HTR-8/SVneo (cell line): ENCODE measurements at places on chromosomes 1 and 21.

- DNase-seq = no peak
Observed at GRCh38 chr1:240239309-240239708, 147.6 kb downstream of the FMN2 start.

- no peak for DNase-seq
Observed at GRCh38 chr1:70041317-70042045, 163.9 kb downstream of the LRRC40 start.

- DNase-seq = no peak
Observed at GRCh38 chr1:227891223-227891954, 56.3 kb downstream of the WNT9A start.

GRCh38 chr1:68228851-68229250 lies 3.5 kb downstream of the WLS start:
- no peak for DNase-seq

GRCh38 chr1:214328770-214329469 lies 48.0 kb downstream of the SMYD2 start:
- DNase-seq = peak; percentile 79

GRCh38 chr1:87466621-87467020 lies 137.9 kb downstream of the LMO4 start:
- no peak for DNase-seq

- DNase-seq = no peak
Observed at GRCh38 chr1:106072909-106073600, 983.4 kb upstream of the PRMT6 start.

GRCh38 chr1:15323351-15323988 lies 76.4 kb downstream of the FHAD1 start:
- DNase-seq = peak; percentile 72

DNA sequence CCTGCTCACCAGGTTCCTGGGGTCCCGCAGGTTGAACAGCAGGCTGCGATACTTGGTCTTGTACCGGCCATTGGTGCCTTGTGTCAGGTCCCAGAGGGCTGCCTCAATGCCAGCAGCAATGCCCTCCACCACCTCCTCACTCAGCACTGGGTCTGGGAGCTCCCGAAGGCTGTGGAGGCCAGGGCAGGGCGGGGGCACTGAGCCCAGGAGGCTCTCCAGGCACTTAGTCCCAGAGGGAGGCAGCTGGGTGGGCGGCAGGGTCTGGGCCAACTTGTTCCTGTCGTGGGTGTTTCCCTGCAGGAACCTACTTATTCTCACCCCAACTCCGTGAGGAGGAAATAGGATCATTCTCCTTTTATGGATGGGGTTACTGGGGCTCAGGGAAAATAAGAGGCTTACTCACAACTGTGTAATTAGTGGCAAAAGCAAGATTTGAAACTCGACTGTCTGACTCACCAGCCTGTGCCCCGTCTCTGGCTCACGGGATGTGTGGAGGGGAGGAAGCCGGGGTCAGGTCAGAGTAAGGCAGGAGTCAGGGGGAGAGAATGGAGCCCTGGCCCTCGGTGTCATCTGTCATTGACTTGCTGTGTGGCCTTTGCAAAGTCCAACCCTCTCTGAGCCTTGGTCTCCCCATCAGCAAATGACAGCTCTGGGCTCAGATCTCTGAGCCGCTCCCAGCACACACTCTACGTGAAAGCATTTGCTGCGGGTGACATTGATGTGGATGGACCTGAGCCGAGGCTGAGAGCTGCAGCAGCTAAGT lies 17.2 kb downstream of the SPOCD1 start:
- DNase-seq = peak; percentile 67

- DNase-seq = no peak
Observed at GRCh38 chr1:50424045-50424883, 1.0 kb upstream of the DMRTA2 start.

DNA sequence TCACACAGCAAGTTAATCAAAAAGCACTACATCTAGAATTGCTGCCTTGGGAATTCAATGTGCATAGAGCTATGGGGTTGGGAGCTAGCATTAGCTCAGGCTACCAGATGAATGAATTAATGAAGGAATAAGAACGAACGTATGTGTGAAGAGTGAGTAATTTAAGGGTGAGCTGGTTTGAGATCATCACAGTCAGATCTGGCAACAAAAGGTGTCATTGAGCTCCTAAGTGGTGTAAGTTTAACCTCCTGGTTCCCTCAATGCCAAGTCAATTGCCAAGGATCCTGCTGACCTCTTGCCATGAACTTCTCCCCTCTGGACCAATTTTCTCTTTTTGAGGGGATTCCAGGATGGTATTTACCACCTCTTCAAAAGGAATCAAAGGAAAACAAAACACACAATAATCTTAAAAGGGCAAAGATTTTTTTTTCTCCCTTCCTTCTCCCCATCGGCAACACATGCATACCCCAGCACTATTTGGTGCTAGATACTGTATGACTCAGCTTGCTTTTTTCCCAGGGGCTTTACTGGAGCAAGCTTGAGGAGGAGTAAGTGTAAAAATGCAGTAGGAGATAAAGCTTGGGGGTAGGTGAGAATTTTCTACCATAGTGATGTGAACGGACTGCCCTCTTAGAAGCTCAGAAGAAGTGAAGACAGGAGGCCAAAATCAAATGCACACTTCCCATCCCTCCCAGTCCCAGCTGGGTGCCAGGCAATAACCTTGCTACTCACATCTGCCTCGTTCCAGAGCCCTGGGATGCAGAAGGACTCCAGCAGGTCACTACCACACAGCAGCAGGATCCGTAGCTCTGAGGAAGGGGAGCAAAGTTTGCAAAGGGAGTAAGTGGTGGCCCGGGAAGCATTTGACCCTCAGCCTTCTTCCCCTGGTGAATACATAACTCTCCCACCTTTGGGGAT lies 92.0 kb downstream of the LAMC2 start:
- no peak for DNase-seq

DNA sequence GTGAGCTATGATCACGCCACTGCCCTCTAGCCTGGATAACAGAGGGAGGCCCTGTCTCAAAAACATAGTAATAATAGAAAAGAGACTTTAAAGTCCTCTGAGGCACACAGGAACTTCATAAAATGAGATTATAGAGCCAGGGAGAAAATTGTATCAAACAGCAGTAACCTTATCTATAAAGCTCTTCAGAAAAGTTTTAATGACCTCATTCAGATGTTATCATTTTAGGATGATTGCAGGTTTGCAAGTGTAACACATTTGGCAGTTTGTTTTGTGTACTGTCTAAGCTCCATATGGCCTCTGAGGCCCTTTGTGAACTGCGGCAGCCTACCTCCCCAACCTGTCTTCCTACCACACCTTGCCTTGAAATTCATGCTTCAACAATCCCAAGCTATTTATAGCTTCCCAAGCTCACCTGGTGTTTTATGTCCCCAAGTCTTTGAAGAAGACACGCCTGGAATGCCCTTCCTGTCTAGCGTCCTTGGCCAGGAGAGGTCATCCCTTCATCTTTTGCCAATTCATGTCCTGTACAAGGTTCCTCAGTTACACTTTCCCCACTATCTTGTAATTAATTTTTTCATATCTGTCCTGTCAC lies 8.5 kb upstream of the AKNAD1 start:
- DNase-seq = no peak

DNA sequence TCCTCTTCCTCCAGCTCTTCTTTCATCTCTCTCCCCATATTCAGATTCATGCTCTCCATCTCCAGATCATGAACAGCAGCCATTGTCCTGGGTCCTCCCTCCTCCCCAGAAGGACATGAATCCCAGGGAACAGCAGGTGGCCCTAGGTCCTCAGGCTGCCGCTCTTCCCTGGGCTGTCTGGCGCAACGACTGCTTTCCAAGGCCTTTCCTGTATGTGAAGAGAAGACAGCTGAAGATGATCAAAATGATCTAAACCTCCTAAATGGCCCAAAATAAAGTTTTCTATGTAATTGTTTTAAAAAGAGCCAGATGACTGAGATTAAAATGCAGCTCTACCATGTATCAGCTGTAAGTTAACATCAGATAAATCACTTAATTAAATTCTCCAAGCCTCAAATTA lies 22.5 kb downstream of the RHBDL2 start:
- no peak for DNase-seq

DNA sequence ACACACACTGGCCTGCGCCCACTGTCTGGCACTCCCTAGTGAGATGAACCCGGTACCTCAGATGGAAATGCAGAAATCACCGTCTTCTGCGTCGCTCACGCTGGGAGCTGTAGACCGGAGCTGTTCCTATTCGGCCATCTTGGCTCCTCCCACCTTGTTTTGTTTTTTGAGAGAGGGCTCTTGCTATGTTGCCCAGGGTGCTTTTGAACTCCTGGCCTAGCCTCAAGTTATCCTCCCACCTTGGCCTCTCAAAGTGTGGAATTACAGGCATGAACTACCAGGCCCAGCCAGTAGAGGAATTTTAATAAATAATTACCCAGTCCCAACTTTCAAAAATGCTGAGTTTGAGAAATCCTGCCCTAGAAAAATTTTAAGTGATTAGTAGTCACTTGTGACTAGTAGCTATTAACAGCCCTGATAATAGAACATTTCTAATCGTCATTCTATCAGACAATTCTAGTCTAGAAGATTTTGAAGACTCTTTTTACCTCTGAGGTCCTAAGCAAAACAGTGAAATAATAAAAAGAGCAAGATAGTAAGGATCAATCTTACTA lies 30.9 kb upstream of the SLC35D1 start:
- DNase-seq = no peak

DNA sequence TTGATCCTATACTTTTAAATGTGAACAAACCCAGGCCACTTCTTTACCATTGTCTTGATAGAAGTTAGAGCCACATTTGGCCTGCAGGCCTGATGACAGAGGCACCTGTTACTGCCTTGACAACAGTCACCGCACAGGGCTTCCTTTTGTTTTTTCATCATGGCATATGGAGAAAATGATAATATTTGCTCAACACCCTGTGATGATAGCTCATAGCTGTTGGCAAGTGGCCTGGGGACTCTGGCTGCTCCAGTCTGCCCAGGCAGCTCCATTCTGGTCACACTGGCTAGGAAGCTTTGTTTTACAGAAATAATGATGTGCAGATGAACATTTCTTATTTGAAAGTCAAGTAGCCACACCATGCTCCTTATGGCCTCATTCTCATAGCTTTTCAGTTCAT lies 89.6 kb upstream of the GPR88 start:
- no peak for DNase-seq

DNA sequence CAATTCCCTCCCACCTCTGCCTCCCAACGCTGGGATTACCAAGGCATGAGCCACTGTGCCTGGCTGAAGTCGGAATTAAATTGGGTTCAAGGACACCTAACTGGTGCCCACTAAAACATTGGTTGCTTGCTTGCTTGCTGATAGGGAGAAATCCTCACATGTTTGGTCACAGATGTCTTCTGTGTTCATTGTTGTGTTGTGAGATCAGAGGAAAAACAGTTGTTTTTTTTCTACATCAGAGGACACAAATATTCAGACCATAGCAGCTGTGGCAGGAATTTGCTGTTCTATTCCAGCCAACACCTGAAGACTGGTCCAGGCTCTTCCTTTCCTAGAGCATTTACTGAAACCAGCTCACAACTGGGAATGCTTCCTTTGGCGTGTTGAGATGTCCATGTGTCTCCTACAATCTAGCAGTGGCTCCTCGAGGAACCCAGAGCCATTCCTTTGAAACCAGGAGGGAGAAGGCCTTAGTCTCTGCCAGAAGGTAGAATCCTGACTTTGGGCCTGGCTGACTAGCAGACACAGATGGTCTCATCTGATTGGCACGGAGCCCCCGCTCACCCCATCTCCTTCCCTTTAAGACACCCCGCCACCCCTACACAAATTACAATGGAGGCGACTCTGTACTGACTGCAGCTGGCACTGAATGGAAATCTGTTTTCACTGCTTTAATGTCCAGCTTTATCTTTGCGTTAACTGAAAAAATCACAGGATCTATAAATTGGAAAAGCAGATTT lies 24.3 kb upstream of the TRIM17 start:
- no peak for DNase-seq

- no peak for DNase-seq
Observed at GRCh38 chr1:47347735-47348134, 14.1 kb downstream of the CMPK1 start.

DNA sequence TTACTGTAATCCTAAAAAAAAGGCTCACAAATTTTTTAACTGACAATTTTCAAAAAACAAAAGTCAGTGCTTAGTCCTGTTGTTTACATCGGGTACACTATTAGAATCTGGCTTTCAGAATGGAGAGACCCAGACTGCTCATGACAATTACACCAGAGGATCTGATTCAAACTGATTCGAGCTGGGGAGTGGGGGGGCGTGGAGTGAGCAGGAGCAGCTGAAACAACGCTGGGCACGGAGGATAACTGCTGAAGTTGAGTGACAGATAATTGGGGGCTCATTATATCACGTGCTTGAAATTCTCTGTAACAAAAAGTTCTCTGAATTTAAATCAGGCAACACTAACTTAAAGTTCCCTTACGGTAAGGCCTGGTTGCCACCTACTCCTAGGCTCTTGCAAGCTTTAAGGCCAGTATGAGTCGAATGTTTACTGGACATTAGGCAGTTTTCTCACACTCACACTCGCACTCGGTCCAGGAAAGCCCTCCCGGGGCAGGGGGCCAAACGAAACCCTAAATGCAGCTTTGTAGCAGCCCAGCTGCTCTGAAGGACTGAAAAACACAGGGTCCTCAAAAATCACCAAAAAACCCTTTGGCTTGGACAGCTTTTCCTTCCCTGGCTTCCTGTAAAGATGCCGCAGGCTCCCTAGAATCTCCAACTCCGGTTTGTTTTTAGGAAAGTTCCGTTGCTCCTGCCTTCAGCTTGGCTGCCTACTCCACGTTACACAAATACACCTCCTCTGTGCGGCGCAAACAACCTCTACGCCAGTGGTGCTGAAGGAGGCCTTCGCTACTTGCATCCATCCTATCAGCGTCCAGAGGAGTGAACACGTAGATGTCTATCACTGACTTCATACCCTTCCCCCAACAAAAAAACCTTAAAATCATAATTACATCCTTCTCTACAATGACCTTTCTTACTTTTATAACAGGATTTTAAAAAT lies 42.9 kb downstream of the CAPZB start:
- no peak for DNase-seq

GRCh38 chr1:229752679-229753078 lies 126.6 kb downstream of the URB2 start:
- no peak for DNase-seq

DNA sequence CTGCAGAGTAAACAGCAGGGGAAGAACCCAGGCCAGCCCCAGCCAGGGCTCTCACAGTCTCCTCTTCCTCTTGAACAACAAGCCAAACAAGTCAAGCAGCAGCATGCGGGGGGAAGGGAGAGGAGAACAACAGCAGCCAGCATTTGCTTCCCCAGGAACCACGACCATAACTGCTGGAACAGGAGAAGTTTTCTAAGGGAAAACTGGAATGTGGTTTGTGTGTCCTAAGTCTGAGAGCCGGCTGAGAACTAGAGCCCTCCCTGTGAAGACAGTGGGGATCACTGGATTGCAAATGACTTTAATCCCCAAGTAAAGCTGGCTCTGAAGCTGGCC lies 48.2 kb downstream of the COQ8A start:
- DNase-seq = no peak

- no peak for DNase-seq
Observed at GRCh38 chr1:175157200-175157599, 35.4 kb downstream of the KIAA0040 start.

- no peak for DNase-seq
Observed at GRCh38 chr1:94540440-94541245, 916 bp downstream of the F3 start.

DNA sequence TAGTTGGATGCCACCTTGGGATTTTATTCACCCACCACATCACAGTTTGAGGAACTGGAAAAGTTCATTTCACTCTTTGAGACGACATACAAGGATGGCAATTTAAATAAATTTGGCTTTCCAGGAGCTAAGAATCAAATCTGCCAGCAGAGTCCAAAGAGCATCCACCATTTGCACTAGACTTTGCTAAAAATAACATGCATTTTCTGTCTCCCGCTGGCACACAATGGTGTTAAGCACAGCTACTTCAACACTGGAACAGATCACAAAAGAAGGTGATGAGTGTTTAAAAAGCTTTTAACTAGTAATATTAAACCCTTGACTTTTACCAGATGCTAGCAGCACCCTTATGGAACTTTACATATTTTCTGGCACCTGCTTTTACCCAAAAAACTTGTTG lies 44.6 kb downstream of the MAEL start:
- no peak for DNase-seq
